ENCODE measurements at places on chromosomes 5 and 9.

DNA sequence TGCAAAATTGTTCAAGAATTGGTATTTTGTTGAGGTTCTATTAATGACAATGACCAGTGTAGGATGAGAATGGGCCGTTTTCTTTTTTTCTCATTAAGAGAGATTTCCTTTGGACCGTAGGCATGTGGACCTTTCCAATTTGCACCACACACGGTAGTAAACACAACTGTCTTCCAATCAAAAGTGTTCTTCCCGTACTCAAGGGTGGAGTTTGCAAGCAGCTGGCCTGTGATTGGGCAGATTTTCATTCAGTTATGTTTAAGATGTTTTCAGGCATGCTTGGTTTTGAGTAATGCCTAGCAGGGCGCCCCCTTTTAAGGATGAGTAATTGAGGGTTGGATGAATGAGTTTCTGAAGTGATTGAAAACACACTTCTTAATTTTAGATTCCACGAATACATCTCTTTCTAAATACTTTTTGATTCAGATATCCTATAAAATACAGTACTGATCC, 2.5 kb downstream of the KDM3B start:
- DNase-seq: peak; percentile 25

GRCh38 chr5:96146675-96147074, 185.0 kb upstream of the ELL2 start:
- DNase-seq: no peak

GRCh38 chr5:88113429-88113828, 155.2 kb downstream of the TMEM161B start:
- no peak for DNase-seq

- DNase-seq: no peak
Observed at GRCh38 chr9:106728860-106729259, 134.1 kb upstream of the ZNF462 start.

DNA sequence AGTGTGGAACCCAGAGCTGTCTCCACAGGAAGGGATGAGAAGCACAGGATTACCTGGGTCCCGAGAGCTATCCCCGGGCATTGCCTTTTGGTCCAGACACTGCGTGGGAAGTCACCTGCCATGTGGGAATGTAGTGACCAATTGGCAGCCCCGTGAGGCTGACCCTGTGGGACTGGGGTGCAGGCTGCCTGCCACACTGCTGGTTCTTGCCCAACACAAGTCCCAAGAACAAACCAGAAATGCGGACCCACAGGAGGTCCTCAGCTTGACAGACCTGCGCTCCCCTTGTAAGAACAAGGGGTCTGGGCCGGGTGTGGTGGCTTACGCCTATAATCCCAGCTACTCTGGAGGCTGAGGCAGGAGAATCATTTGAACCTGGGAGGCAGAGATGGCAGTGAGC, 2.4 kb upstream of the FGD3 start:
- no peak for DNase-seq

DNA sequence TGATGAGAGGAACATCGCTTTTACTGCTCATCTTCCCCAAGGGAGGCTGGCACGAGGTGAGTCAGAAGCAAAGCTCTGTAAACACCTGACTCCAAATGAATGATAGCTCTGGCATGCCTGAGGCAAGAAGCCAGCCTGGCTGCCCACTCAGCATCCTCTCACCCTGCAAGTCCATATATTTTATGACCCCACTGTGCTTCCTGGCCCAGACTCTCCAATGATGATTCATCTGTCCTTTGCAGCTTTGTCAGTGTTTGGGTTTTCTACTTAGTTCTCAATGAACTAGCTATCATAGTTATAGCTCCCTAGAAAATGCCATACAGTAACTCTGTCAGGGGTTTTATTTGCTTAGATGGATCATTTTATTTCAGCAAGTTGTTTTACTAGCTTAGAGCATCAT, 52.1 kb upstream of the FSTL4 start:
- no peak for DNase-seq

DNA sequence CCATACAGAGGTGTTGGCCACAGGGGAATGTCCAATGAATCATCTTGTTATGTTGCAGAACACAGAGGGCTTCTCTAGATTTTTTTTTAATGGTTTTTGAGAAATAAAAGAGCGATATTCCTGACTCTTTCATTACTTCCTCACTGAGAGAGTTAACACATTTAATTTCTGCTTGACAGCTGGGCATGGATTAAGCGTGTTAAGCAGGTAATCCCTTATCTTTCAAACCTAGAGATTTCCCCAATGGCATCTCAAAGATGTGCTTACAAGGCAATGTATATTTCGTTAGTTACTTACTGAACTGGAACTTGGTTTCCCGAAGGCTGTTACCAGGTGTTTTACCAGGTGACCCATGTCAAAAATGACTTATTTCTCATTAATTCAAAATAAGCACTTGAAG, 21.8 kb upstream of the ADCY2 start:
- DNase-seq: no peak

- DNase-seq: no peak
Observed at GRCh38 chr5:177387405-177387804, 3.2 kb downstream of the SLC34A1 start.

DNA sequence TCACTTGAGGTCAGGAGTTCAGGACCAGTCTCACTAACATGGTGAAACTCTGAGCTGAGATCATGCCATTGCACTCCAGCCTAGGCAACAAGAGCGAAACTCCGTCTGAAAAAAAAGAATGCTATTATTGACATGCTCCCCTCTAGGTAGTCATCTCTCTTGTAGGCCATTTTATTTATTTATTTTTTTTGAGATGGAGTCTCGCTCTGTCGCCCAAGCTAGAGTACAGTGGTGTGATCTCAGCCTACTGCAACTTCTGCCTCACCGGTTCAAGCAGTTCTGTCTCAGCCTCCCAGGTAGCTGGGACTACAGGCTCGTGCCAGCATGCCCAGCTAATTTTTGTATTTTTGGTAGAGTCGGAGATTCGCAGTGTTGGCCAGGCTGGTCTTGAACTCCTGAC, 20.6 kb upstream of the NIM1K start:
- no peak for DNase-seq

GRCh38 chr5:57841676-57842363, 359.2 kb upstream of the ACTBL2 start:
- no peak for DNase-seq

- DNase-seq: no peak
Observed at GRCh38 chr5:179819296-179820126, 1.2 kb upstream of the SQSTM1 start.

DNA sequence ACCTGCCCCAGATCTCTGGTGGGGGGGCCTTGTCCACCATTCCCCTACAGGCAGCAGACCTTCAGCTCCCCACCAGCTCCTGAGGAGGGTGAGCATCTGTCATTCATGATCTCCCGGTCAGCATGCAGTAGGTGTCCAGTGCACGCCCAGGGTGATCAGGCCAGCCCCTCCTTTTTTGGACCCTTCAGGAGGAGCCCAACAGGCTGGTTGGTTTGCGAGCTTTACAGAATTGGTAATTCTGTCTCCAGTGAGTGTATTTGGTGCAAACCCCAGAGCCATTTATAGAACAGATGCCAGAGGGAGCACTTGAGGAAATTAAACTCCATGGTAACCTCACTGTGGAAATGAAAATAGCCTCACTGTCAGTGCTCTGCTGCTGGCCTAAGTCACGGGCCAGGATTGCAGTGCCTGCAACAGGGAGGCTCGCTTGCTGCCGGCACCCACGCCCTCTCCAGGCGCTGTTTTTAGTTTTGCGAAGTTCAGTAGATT, 23.4 kb downstream of the WNK2 start:
- no peak for DNase-seq

GRCh38 chr5:83172655-83173054, 95.3 kb downstream of the XRCC4 start:
- DNase-seq: no peak

GRCh38 chr5:135894789-135895188, 852 bp downstream of the IL9 start:
- DNase-seq: no peak

- no peak for DNase-seq
Observed at GRCh38 chr5:166369346-166369745, 1922.1 kb upstream of the WWC1 start.

DNA sequence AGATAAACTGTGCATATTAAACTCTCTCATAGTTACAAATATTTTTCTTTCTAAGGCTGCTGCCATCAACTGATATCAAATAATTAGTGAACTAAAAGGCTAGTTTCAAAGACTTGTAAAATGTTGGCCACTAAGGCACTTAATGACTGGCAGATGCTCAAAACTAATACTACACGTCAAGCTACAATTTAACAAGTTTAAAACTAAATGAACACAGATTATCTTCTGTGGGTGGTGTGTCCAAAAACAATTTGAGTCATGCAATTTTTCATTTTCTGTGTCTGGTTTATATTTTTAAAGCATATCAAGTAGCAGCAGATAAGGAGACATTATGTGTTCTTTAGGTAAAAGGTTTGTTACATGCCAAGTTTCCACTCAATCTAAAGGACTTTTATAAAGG, 665.1 kb downstream of the EFNA5 start:
- no peak for DNase-seq

DNA sequence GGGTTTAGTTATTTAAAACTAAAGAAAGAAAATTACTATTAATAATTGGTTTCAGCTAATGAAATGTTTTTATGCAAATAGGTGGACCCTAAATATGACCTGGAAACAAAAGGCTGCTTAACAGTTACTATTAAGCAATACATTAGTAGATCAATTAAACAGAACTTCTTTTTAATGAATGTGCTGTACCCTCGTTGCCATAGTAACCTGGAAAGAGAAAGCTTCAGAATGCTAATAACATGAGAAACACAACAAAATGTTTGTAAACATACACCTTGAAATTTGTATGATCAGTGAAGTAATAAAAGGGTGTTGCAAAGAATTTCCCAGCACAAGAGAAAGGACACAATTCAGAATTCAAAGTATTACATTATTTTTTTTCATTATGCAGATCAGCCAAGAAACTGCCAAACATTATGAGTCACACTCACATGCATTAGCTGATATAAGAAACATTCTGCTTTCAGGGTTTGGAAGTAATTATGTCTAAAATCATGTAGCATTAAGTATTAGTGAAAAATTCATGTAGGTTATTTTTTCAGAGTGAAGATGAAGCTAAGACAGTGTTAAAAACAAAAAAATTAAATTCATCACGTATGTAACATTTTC, 348.3 kb downstream of the ISL1 start:
- DNase-seq: no peak

DNA sequence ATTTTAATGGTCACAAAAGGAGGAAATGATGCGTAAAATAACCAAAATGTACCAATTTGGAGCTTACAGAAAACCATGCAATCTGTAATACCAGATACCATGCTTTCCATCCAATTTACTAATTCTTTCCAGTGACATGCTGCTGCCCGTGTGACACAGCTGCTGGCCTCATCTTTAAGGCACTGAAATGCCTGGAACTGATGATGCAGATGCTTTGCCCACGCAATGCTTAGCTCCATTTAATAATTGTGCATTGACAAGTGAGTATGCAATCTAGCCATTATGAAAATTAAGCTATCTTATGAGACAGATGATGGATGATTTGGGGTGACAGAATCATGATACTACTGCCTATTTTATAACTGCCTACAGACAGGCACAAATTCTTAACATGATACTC, 169.2 kb upstream of the CTNND2 start:
- DNase-seq: no peak

DNA sequence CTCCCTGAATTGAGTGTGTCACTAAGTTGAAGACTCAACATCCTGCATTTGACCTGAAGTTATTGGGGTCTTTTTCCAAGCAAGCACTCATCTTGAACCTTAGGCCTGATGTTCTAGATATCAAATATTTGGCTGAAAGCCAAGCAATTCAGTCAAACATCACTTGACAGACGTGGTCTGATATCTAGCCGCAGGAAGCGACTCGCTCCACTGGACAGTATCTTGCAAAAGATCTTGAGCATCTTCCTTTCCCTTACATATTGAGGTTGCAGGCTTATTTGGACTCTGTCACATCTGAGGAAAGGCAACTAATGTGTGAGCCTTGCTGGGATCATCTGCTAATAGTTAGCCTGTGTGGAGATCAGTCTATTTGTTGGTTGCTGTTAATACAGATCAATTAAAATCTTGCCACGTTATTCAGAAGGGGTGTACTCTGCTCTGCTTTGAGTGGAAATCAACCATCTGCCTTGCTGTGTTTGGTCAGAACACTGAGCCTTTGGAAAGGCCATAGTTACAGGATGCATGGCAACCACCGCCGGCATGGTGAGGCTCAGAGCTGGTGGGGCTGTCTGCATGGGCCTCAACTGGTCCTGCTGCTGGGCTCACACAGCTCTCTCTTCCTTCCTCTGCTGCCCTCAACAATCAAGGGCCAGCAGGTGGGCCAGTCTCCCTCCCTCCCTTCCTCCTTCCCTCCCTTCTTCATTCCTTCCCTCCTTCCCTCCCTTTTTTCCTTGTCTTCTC, 166.9 kb upstream of the KLF9 start:
- DNase-seq: no peak

DNA sequence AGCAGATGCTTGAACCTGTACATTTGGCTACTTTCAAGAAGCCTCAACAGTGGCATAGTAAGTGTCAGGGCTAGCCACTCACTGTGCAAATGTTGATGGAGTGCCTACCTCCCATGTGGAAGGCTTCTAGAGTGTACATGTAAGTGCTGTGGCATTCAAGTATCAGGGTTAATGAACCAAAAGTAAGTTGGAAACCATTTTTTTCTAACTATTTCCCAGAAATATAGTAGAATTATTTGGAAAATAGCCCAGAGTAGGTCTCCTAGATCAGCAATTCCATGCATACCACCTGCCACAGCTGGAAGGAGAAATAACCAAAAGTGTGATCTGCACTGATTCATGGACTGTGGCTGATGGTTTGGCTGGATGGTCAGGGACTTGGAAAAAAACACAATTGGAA, 53.3 kb downstream of the FOXD1 start:
- DNase-seq: no peak

GRCh38 chr9:84862810-84863287, 193.3 kb downstream of the NTRK2 start:
- no peak for DNase-seq

DNA sequence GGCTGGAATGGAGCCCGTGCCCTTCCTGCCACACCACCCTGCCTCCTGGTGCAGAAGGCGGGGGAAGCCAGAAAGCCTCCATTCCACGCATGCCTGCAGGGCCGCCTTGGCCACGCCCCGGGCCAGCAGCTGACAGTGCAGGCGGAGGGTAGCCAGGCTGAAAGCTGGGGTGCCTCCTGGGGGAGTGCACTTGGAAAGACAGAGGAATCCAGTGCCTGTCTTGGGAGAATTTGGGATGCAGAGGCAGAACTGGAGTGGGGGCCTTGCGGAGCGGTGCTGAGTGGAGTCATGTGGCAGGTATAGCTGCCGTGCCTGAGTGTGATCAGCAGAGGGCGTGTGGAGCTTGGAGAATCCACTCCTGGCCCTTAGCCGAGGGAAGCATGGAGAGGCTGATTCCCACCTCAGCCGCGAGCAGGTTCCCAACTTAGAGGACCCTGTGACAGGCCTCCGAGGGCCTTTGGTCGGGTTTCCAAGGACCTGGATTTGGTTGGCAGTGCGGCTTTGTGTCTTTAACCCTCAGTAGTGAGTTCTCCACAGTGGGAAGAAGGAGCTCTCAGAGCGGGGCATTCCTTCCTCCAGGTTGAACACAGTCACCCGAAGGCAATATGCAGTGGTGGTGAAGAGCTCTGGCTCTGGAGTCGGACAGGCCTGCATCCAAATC, 9.1 kb upstream of the URM1 start:
- peak; percentile 50 for DNase-seq

GRCh38 chr9:38259056-38259455, 133.4 kb upstream of the ALDH1B1 start:
- DNase-seq: no peak

All from T follicular helper cell (primary cell).